ENCODE measurements at places on chromosomes 1 and 21. TPM values are rescaled to one million over a fixed set of nuclear protein-coding genes. Genes with fewer than 3 reads are reported as not detected.

C1orf94 gene
- total RNA-seq, result not detected

MATN1 gene
- not detected for total RNA-seq

- DNase-seq, result peak; percentile 69
Measured at GRCh38 chr21:45970674-45971615, 10.6 kb upstream of the COL6A1 start.

DNA sequence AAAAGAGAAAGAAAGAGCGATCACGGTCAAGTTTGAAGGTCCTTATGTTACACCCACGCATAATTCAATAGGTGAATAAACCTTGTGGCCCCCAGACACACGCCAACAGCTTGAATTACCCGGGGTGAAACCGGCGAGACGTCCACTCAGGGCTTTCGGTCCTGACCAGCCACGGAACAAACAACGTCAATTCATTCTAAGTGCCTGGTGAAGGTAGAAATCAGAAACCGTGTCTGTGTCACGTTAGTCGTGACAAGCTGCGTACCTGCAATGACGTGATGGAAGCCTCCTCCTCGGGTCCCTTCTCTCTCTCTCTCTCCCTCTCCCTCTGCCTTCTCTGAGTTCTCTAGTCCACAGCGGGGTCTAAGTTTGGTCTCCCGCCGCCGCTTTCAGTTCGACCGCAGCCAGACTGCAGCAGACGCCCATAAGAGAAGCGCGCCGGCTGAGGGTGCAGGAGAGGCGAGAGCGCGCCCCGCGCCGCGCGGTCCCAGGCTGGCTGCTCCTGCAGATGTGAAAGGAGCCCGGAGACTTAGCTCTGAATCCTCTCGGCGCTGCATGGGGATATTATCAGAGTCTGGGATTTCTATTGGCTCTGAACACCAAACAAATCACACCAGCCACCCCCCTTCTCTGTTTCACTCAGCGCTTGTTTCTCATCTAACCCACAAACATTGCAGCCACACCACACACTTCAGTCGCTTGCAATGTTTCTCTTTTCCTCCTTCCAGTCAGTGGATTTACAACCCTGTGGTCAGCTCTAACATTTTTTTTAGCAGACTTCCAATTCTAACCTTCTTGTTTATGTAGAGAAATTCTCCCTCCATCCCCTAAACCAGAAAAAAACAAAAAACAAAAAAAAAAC, at the start of gene GREM2:
Gene GREM2, minus strand, starts transcription at position 537 of the 862 bp plus-strand sequence. CDS start 118,680 bp downstream, outside the sequence.
- DNase-seq, result peak; percentile 94

ZNF695 gene
- total RNA-seq, result 1.2 TPM

DNA sequence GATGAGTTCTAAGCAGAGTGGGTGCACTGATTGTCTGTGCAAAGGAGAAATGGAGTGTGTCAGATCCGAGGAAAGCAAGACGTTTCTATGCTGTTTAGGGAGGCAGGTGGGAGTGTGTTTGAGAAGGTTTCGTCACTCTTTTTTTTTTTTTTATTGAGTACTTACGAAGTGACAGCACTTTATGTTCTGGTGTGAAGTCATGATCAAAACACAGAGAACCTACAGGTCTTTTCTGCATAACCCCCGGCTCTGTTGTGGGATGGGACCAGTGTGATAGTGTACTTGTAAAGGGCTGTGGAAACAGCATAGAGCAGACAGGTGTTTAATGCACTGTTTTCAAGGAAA, 26.7 kb downstream of the MIA3 start:
- DNase-seq, result peak; percentile 51

SV2A gene
- total RNA-seq, result 0.51 TPM

- DNase-seq, result peak; percentile 87
Measured at GRCh38 chr1:36342426-36343185, 19.2 kb upstream of the EVA1B start.

DNA sequence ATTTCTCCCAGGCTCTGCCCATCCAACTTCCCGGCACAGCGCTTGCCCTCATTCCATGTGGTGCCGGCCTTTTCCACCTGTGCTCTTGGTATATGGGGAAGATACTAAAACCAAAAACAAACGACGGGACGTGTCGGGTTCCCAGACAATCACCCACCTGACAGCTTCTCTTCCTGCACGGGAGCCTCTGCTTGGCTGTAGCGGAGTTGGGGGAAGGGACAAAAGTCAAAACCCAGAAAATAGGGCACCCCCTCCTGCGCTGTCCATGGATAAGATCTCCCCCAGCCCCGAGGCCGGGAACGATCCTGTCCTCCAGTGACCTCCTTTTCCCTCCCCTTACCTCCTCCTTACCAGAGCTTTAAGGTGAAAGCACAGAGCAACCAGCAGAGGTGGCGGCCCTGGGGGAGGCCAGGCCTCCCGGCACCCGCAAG, 640 bp downstream of the JTB start:
- DNase-seq, result no peak

DNA sequence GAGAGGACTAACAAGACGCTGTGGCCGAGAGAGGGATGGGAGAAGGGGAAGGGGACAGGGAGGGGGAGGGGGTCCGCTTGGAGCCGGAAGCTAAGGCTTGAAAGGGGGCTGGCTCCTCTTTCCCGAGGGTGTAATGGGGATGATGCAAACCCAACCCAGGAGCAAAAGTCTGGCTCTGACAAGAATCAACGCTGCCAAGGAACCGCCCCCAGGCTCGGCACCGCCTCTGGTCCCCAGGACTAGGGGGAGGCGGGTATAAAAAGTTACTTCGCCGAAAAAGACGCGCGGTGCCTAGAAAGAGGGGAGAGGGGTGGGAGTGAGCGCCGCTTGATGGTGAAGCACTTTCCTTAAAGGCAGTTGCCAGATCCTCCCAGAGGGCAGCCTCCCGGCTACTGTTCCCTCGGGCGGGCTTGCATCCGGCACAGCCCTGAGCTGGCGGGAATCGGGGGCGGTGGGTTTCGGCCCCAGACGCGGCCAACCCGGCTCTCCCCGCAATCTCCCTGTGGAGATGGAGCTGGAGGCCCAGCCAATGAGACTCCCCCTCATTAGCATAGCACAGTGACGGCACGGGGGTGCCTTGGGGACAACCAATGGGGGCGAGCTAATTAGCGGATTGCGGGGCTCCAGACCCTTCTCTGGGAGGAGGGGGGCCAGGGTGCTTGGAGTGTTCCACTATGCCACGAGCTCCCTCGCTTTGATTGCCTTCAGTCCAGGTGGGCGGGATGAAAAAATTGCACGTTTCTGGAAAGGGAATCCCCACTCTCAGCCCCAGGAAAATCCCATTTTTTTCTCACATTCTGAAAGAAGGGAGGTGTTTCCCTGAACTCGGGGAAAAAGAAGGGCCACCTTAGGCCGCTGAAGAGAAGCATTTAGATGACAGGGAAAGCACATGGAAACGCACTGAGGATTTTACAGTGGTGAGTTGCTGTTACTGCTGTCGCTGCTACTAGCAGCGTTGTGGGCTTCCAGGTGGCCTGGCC, at the start of gene KCNT2:
Gene KCNT2, minus strand, starts transcription at position 51 of the 980 bp plus-strand sequence. CDS start 131 bp downstream, outside the sequence.
- peak; percentile 60 for DNase-seq

GRCh38 chr1:53176452-53177208, 20.0 kb upstream of the CPT2 start:
- DNase-seq, result peak; percentile 73

SPSB1 gene
- total RNA-seq, result 13.5 TPM

NR1I3 gene
- not detected for total RNA-seq
